ENCODE measurements at places on chromosomes 3 and 15.
A peak's percentile ranks its signal among the peaks of the same experiment; 100 is the strongest.

DNA sequence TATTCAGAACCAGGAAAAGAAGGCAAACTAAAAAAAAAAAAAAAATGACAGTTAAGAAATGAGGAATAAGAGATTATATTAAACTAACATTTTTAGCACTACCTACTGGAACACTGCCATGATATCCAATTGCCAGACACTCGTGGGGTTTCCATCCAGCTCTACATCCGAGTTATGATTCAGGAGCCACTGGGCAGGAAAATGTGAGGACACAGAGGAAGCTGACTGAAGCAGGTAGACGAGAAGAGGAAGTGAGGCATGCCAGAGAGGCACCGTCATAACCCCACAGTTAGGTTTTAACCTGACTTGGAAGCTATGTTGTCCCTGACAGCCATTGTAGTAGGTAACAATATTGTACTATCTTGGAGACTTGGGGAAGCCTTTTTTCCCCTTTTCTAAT, 495.0 kb downstream of the NLGN1 start:
- no peaks in the 10 kb centered on the region for H3K27me3 ChIP-seq
- no peaks in the 10 kb centered on the region for H3K4me1 ChIP-seq
- H3K4me3 ChIP-seq, result no peak overlapping the region
- no peak overlapping the region for H3K27ac ChIP-seq

DNA sequence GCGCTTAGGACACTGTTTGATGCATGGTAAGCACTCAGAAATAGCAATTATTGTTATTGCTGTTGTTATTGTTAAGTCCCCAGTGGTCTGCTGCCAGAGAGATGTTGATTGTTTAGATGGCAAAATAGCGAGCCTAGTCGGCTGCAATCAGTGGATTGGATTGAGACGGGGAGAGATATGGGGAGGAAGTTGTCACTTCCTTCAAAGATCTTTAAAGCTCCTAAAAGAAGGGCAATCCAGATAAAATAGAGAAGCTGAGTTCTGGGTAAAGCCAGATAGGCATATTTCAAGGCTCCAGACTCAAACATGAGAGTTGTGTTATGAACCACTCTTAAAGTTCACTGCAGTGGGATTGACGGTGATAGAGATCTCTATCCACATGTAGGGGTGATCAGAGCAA, 64.5 kb downstream of the RYR3 start:
- no peak overlapping the region for H3K4me3 ChIP-seq
- no peaks in the 10 kb centered on the region for H3K4me1 ChIP-seq
- no peak overlapping the region for H3K27ac ChIP-seq
- H3K27me3 ChIP-seq, result no peaks in the 10 kb centered on the region
- no peak for DNase-seq
- H3K36me3 ChIP-seq, result no peaks in the 10 kb centered on the region

DNA sequence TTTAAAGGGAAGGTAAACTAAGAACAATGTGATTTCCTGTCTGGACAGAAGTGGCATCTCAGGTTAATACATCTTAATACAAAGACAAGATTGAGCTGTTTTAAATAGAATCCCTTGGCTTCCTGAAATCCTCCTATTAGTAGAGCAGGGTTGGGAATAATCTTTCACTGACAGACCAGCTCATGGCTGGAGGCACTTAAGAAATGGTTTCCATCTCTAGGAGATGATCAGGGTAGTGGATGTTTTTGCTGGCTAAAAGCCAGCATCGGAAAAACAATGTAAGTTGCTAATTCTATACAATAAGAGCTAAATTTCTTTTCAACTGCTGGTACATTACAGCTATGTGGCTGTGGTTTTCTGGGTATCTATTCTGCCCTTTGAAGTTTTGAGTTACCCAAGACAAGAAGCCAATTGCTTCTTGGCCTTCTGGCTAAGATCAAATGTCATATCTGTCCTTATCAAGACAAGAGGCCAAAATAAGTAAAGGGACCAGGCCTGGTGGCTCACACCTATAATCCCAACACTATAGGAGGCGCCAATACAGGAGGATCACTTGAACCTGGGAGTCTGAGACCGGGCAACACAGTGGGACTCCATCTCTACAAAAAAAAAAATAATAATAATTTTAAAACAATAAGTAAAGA, 49.6 kb downstream of the SHQ1 start:
- H3K4me1 ChIP-seq, result no peaks in the 10 kb centered on the region
- DNase-seq, result no peak
- H3K27me3 ChIP-seq, result no peaks in the 10 kb centered on the region
- no peak overlapping the region for H3K27ac ChIP-seq
- H3K4me3 ChIP-seq, result no peak overlapping the region
- H3K36me3 ChIP-seq, result no peaks in the 10 kb centered on the region

DNA sequence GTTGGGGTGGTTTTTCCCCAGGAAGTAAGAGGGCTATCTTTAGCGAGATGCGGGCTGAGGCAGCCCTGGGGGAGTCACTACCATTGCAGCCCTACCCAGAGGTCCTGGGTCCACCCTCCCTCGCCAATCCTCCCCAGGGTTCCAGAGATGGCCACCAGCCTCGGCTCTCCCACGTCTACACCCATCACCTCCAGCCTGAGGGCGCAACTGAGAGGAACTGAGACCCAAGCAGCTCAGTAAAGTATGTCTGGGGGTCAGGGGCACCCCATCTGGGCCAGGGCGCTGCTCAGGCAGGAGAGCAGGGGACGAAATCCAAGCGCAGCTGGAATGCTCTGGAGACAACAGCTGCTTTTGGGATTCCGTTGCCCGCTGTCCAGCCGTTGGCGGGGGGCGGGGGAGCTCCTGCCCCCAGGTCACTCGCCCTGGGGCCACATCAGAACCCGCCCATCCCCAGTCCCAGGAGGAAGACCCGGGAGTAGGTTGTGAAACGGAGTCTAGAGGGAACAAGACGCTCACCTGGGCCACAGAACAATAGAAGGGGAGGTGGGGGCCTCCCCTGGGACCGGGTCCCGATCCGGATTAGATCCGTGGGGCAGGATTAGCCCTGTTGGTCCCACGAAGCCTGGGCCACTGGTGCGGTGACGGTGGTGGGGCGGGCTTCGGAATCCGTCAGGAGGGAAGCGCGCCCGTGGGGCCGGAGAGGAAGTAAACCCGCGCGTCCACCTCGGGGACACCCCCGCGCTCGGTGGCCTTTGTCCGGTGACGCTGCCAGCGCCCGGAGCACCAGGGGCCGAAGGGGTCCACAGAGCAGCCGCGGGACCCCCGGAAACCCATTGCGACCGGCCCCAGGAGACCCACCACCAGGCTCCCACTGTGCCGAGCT, 1.4 kb upstream of the NDUFAF3 start:
- H3K27ac ChIP-seq, result peak overlapping the region; percentile 97

GRCh38 chr3:107496855-107497254, 25.9 kb upstream of the BBX start:
- no peak for DNase-seq
- no peaks in the 10 kb centered on the region for H3K4me1 ChIP-seq
- H3K27ac ChIP-seq, result no peak overlapping the region
